ENCODE measurements at places on chromosomes 16 and 17.

- DNase-seq: no peak
Observed at GRCh38 chr16:74219706-74220105, 76.9 kb upstream of the PSMD7 start.

- DNase-seq: peak; percentile 28
Observed at GRCh38 chr16:54034684-54035083, 251.9 kb downstream of the IRX3 start.

- peak; percentile 23 for DNase-seq
Observed at GRCh38 chr16:1223355-1224214, 1.5 kb downstream of the TPSG1 start.

- DNase-seq: no peak
Observed at GRCh38 chr17:57808882-57809281, 41.0 kb downstream of the MRPS23 start.

GRCh38 chr17:4998732-4999429 is 1.1 kb downstream of the KIF1C start:
- no peak for DNase-seq

GRCh38 chr17:76982408-76983074 is 114.3 kb downstream of the MGAT5B start:
- DNase-seq: no peak

DNA sequence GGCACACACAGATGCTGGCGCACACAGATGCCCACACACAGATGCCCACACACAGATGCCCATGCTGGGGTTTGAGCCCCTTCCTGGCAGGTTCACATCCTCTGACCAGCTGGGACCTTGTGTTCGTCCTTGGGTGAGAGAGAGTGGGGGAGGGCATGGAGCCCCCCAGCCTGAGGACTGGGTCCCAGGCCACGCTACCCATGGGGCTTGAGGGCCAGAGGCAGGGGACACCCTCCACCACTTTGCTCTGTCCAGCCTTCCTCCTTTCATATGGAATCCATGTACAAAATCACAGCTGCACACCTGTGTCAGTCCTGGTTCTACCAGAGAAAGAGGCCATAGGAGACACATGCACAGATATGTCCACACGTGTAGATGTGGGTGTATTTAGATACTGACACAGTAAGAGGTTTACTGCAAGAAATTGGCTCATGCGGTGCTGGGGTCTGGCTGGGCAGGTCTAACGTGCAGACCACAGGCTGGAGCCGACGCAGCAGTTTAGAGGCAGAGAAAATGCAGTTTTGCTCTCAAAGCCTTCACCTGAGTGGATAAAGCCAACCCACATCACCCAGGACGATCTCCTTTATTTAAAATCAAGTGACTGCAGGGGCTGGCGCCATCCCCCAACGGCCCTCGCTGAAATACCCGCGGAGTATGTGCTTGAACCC is 10.8 kb downstream of the SLC22A31 start:
- DNase-seq: no peak

- DNase-seq: no peak
Observed at GRCh38 chr17:32586666-32587065, 99.9 kb downstream of the CDK5R1 start.

- DNase-seq: no peak
Observed at GRCh38 chr16:65121870-65122723, at the start of gene CDH11. Gene CDH11 (minus strand): TSS chr16:65122063. CDS start chr16:65004869, 117,194 bp downstream.

- no peak for DNase-seq
Observed at GRCh38 chr16:85529489-85530369, 83.4 kb upstream of the GSE1 start.

- DNase-seq: no peak
Observed at GRCh38 chr17:83099570-83100181, 20.3 kb downstream of the METRNL start.

DNA sequence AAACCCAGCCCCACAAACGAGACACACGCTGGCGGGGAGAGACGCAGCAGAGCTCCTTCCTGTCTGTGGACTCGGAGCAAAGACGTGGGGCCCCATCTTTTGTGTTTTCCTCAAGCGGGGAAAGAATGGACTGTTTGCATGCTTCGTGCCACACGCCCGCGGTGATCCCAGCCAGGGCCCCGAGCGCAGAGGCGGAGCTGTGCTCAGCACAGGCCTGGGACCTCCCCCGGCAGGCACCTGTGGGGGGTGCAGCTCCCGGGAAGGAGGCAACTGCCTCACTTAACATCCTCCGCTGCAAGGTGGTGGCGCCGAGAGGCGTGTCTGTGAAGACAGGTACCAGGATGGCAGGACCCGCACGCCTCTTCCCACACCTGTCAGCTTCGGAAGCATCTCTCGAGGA is 19.1 kb downstream of the TRARG1 start:
- DNase-seq: no peak

GRCh38 chr16:8866118-8866883 is 2.5 kb downstream of the CARHSP1 start:
- no peak for DNase-seq

GRCh38 chr17:76840443-76840767 is 27.8 kb upstream of the MGAT5B start:
- DNase-seq: no peak

DNA sequence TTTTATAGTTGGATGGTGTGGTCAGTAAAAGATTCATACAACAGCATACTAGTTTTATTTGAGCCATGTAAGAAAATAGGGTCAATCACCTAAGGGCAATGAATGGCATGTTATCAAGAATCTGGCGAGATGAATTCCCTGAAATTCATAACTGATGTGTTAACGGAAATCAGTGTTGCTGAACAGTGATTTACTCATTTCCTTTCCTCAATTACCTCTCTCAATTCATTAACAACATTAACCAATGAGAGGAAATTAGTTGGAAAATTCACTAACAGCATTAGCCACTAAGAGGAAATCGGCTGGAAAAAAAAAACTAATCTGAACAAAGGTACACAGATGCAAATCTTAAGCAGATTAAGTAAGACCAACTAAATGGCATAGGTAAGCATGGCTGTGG is 6.3 kb downstream of the CMTR2 start:
- DNase-seq: no peak

GRCh38 chr16:68422396-68422960 is 25.8 kb downstream of the SMPD3 start:
- DNase-seq: no peak

- no peak for DNase-seq
Observed at GRCh38 chr17:66508896-66509844, 206.8 kb downstream of the PRKCA start.

GRCh38 chr17:74877592-74878548 is 5.1 kb upstream of the FDXR start:
- no peak for DNase-seq

- no peak for DNase-seq
Observed at GRCh38 chr17:1000597-1001461, 3.9 kb downstream of the TIMM22 start.

- DNase-seq: peak; percentile 57
Observed at GRCh38 chr17:44581868-44582267, 24.6 kb downstream of the FZD2 start.

DNA sequence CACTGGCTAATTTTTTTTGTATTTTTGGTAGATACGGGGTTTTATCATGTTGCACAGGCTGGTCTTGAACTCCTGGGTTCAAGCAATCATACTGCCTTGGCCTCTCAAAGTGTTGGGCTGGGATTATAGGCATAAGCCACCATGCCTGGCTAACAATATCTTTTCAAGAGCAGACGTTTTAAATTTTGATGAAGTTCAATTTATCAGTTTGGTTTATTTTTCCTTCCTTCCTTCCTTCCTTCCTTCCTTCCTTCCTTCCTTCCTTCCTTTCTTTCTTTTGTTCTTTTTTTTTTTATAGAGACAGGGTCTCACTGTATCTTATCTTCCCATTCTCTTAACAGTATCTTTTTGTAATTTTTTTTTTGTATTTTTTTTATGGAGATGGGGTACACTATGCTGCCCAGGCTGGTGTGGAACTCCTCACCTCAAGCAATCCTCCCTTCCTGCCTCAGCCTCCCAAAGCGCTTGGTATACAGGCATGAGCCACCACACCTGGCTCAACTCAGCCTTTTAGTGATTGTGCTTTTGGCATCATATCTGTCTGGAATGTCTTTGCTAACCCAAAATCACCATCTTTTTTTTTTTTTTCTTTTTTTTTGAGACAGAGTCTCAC is 13.6 kb upstream of the GIP start:
- no peak for DNase-seq

- no peak for DNase-seq
Observed at GRCh38 chr17:22138861-22139469, 446.6 kb downstream of the KCNJ18 start.

- DNase-seq: no peak
Observed at GRCh38 chr17:76672892-76673291, 29.3 kb upstream of the ST6GALNAC1 start.

GRCh38 chr17:38912221-38912813 is 13.1 kb upstream of the LASP1NB start:
- DNase-seq: no peak

GRCh38 chr16:22948058-22948602 is 134.2 kb downstream of the HS3ST2 start:
- peak; percentile 5 for DNase-seq

DNA sequence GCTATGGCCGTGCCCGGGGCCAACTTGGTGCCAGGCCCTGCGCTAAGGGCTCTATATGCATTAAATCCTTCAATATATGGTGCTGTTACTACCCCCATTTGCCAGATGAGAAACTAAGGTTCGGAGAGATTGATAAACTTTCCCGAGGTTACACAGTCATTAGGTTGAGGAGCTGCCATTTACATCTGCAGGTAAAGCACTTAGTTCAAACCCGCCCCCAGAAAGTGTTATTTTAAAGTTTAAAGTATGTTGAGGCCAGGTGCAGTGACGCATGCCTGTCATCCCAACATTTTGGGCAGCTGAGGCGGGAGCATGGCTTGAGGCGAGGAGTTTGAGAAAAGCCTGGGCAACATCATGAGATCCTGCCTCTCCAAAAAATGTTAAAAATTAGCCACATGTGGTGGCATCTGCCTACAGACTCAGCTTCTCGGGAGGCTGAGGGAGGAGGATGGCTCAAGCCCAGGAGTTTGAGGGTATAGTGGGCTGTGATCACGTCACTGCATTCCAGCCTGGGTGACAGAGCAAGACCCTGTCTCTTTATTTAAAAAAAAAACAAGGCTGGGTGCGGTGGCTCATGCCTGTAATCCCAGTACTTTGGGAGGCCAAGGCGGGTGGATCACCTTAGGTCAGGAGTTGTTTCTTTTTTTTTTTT is 264.7 kb downstream of the PARN start:
- DNase-seq: no peak

DNA sequence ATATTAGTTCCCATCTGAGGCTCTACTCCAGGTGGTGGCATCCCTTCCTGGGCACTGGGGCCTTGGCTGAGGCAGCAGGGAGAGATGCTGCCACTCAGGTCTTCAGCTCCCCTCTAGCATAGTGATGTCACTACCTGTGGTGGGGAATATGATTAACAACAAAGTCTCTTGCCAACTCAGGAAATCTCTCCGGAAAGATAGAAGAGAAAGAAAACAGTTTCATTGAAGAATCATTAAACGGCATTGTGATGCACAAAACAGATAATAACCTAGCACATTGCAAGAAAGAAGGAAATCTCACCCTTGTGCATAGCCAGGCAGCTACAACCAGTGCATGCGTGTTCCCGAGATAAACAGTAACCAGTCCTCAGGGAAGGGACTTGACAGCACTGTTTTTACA is 12.2 kb upstream of the ZNF267 start:
- no peak for DNase-seq

GRCh38 chr16:3671424-3671823 is 16.9 kb downstream of the DNASE1 start:
- no peak for DNase-seq

- DNase-seq: no peak
Observed at GRCh38 chr16:1583180-1583579, 28.7 kb downstream of the IFT140 start.

GRCh38 chr17:78512976-78513375 is 64.2 kb downstream of the DNAH17 start:
- no peak for DNase-seq

DNA sequence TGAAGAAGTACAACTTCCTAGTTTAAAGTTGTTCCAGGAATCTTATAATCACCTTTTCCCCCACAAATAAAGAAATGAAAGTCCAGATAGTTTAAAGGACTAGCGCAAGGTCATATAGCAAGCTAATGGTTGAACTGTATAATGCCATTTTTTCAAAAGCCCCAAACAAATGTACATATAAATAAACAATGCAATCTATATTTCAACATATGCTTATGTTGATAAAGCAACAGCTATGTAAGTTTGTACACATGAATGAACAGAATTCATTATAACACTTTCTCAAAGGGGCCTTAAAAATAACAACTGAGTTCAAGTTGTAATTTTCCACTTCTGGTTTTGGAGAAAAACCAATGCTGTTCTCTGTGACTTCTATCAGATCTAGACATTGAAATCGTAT is 1628.6 kb downstream of the CDH8 start:
- no peak for DNase-seq

GRCh38 chr17:920190-920589 is 59.4 kb downstream of the NXN start:
- no peak for DNase-seq

DNA sequence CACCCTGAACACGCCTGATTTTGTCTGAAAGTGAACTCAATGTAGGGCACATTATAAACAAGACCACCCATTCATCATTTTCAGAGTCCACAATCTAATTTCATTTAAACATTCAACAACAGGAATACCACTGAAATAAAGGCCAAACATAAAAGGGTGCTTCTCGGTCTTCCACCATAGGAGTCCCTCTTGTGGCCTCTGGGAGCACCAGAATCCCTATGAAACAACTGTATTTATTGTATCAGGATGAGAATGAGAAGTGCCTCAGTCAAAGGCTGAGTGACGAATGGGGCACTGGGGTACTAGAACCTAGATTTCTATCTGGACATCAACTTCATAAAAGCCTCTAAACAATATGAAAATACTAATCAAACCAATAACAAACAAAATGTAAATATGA is 40.4 kb downstream of the NXPH3 start:
- peak; percentile 23 for DNase-seq

DNA sequence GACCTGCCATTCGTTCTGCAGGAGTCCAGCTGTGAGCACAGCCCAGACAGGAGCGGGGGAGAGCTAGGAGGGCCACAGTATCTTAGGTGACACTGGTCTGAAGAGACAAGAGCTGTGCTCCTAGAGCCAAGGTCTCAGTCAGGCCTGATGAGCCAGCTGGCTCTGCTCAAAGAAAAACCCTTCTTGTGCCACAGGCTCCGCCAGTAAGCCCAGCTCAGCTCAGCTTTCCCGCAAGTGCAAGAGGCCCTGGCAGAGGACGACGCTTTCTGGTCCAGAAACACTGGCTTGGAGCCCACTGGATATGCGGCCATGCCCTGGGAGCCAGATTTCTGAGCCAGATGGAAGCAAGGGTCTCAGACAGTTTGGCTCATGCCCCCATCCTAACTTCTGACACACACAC is 23.9 kb downstream of the PEMT start:
- DNase-seq: no peak

- no peak for DNase-seq
Observed at GRCh38 chr17:65562206-65562531, 721 bp upstream of the AXIN2 start.

DNA sequence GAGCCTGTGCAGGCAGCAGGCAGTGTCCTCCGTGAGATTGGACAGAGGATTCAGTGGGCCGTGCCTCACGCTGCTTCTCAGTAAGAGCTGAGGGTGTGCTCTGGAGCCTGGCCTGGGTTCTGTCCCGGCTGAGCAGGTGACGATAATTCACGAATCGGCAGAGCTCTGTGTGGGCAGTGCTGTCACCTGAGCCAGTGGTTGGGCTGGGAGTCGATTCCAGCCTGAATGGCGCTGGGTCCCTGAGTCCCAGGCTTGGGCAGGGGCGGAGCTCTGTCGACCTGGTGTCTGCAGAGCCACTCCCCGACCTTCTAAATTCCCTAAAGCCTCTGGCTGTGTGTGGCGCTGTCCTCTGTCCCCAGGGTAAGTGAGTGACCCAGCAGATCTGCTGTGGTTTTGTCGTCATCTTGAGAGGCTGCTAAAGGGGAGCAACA is 8.4 kb downstream of the ACSF3 start:
- peak; percentile 72 for DNase-seq

All from hematopoietic multipotent progenitor cell treated with erythropoietin and hydrocortisone succinate and interleukin-3 and kit ligand, for 4 days (in vitro differentiated cells).